Activated T-helper 1 cell treated with anti-CD3 and anti-CD28 coated beads, Interleukin-12 subunit alpha, Interleukin-12 subunit beta, Interleukin-2, Interleukin-4 antibody, amounts not matched to agents 30 ng/mL and 10 ng/mL and 1 ng/mL, durations not matched to agents 14 hours and 24 hours and 36 hours (primary cell): ENCODE measurements at places on chromosomes 2 and 18. TPM values are rescaled to one million over a fixed set of nuclear protein-coding genes. Genes with fewer than 3 reads are reported as not detected.
A peak's percentile ranks its signal among the peaks of the same experiment; 100 is the strongest.

DNA sequence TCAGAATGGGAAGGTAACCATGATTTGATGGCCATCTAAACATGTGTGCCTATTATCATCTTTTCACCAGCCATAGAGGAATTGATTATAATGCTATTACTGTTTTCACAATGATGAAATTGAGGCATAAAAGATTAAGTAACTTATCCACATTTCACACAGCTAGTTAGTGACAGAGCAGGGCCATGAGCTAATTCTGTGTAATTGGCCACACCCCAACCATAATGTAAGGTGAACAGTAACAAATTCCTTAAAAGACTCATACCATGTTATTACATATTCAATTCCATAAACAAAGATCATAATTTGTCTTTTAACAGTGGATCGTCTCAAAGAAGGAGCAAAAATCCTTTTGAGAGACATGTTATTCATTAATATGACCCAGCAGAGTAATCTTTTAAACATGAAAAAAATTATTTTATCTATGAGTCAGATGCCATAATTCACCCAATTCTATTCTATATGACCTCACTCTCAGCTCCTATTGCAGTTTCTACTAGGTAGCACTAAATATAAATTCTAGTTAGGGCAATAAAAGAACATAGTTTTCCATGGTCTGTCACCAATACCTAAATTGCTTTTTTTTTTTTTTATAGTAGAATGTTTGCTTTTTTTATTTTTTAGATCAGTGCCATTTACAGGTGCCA is 475.8 kb upstream of the SLC39A10 start:
- DNase-seq, result no peak

The ALLC gene
- not detected in 2 replicates for total RNA-seq

DNA sequence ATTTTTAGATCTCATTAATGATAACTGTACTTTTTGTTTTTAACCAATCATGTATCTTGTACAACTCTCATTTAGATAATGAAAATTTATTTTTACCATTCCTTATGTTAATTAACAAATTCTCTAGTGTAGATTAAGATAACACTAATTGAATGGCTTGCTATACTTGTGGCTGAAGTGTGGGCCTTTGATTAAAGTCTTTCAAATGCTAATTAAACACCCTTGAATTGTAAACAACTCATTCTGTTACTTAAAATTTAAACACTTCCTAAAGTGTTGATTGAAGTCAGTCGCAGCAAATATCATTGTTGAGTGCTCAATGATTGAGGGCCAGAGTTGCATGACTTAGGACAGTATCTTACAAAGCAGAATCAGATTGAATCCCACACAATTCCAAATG is 109.8 kb upstream of the GULP1 start:
- DNase-seq, result no peak

The HNMT gene
- not detected in 2 replicates for total RNA-seq

GRCh38 chr18:78221496-78221895 is 758.1 kb upstream of the SALL3 start:
- DNase-seq, result no peak

DNA sequence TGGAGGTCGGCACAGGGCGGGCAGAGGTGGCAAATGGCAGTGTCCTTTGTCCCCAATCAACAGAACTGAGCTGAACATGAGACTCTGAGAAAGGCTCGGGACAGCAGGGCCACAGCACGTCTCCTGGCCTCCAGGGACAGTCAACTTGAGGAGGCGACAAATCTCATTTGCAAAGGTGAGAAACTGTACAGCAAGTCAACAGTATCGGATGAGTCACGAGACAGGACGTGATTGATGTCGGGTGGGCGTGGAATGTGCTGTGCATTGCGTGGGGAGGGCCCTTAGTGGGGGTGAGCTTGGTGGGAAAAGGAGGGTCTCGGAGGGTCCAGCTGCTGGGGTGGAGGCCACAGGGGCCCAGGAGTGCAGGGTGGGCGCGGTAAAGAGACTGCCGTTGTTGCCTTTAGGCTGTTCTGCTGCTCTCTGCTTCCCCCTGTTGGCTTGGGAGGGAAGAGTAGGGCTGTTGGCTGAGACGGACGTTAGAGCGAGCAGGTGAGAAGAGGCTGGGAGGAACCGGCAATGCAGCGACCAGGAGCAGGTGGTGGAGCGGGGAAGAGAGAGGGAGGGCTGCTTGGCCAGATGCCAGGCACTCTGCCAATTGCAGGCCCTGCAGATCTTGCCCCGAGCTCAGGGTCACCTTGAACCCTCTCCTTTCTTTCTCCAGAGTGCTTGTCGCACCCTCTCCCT is 164.3 kb downstream of the BCL2 start:
- DNase-seq, result peak; percentile 72
